ENCODE measurements at places on chromosomes 4 and X.

- DNase-seq = no peak
Measured at GRCh38 chr4:189002475-189002874, 863.2 kb downstream of the TRIML1 start.

DNA sequence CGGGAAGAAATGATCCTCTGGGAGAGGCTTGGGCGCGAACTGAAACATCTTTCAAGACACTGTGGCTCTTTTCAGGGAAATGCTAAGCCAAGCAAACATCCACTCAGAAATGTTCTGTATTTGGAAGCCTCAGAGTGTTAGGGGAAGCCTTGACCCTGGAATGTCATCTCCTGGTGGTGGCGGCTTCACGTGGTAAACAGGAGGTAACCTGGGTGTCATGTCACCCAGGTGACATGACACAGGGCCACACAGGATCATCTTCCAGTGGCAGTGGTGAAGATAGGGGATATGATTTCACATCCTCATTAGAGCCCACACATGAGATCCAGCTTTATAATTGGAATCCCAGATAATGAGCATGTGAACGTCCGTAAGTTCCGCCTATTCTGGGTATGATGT lies 140.0 kb downstream of the TBL1X start:
- no peak for DNase-seq

DNA sequence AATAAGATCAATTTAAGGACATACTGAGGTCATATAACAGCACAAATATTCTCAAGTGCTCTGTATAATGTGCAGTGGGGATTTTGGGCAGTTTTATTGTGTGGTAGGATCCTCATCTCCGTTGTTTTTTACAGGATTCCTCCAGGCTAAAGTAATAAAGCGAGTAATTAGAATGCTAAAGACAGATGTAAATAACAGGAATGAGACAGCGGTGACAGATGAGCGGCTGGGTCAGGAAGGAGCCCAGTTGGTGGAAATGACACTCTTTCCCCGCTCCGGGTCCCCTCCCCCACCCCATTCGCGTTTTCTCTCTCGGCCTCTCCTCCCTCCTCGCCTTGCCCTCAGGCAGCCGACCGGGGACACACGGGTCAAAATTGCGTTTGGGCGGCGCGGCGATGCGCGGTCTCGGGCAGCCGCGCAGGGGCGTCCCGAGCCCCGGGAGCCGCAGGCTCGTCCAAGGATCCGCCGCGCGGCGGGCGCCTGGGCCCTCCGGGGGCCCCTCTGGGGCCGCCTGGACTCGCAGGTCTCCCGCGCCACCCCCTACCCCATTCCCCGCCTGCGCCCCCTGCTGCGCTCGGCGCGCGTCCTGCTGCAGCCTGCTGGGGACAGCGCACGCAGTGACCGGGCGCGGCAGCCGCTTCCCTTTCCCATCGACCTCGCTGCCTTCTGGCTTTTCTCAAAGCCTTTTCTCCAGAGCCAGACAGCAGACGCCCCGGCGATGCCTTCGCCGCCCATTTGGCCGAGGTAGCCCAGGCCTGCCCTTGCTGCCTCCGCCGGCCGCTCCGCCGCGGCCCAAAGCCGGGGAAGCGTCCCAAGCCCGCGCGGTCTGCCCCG lies 16.2 kb downstream of the POU4F2 start:
- DNase-seq = no peak

- no peak for DNase-seq
Measured at GRCh38 chrX:43373032-43373431, 283.1 kb upstream of the MAOA start.

DNA sequence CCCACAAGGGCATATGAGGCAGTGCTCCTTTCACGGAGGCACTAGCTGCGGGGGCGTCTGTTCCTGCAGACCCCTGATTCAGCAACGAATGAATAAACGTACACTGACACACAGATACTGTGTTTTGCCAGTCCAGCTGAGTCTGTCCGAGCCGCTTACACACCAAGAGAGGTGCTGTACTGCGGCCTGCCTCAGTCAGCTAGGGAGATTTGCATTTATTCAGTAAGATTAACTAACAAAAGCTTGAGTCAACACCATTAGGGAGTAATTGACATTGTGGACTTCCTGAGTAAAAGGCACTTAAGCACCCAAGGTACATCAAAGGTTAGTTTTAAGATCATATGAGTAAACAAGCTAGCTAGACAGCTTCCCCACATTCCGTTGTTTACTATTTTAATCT lies 31.0 kb upstream of the BEX4 start:
- no peak for DNase-seq

- no peak for DNase-seq
Measured at GRCh38 chr4:105966051-105966450, 70.8 kb downstream of the NPNT start.

GRCh38 chr4:113919145-113919544 lies 60.3 kb downstream of the ARSJ start:
- no peak for DNase-seq

DNA sequence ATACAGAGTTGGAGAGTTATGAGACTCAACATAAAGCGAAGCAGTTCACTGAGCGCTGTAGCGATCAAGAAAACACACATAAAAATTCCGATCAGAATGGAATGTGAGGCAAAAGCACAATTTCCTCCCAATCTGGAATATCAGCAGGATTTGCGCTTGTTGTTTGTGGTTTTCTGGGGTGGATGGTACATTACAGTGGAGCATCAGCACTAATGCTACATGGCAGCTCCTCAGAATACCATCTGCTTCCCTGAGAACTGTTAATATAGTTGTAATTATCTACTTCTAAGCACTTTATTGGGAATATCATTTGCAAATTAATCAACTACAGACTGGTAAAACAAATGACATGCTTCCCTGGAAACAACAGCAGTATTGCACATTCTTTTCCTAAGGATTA lies 324.1 kb upstream of the PPARGC1A start:
- no peak for DNase-seq

- no peak for DNase-seq
Measured at GRCh38 chr4:184416913-184417734, 57.2 kb downstream of the IRF2 start.
